ENCODE measurements at places on chromosomes 1 and 21.

GRCh38 chr1:203930342-203930741 is 68.9 kb downstream of the SNRPE start:
- DNase-seq, result no peak

DNA sequence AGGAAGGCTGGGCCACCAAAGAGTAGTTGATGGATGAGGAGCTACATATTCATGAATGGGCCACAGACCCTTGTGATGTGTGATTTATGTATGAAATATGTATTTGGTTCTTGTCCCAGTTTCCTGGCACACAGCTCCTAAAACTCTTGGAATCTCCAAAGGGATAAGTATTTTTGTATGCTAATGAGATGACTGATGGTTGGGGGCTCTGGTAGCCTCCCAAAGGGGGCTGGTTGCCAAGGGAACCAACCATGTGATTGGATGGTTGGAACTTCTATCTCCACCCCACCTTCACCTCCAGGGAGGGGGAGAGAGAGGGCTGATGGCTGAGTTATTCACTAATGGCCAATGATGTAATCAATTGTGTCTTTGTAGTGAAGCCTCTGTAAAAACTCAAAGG is 77.1 kb downstream of the ZNF281 start:
- DNase-seq, result no peak

DNA sequence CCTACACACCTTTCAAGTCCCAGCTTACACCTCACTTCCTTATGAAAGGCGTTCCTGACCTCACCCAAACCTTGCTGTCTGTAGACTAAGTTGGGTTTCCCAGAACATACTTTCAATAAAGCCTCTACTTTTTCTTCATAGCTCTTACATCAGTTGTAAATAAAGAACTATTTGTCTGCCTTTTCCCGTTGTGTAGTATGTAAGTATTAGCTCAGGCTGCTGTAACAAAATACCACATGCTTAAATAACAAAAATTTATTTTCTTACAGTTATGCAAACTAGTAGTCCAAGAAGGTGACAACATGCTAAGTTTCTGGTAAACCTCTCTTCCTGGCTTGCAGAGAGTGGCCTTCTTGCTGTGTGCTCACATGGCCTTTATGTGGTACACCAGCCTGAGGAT is 86.7 kb downstream of the MAST2 start:
- DNase-seq, result no peak

- DNase-seq, result no peak
These were observed 31.1 kb upstream of the PDE9A start for GRCh38 chr21:42622284-42622683.
